Activated T-helper 1 cell treated with anti-CD3 and anti-CD28 coated beads, Interleukin-12 subunit alpha, Interleukin-12 subunit beta, Interleukin-2, Interleukin-4 antibody, amounts not matched to agents 30 ng/mL and 10 ng/mL and 1 ng/mL, durations not matched to agents 14 hours and 24 hours and 36 hours (primary cell): ENCODE measurements at places on chromosomes 5 and 9. TPM values are rescaled to one million over a fixed set of nuclear protein-coding genes. Genes with fewer than 3 reads are reported as not detected.

Gene GLDC
- total RNA-seq, result 1.4 and 1.8 TPM in 2 replicates

Gene IFNA2
- total RNA-seq, result not detected in 2 replicates

Gene GARIN3
- 0.27 and 0.31 TPM in 2 replicates for total RNA-seq

Gene FLT4
- total RNA-seq, result 0.86 and 1.8 TPM in 2 replicates

Gene GZMA
- total RNA-seq, result 88.1 and 93.7 TPM in 2 replicates

- no peak overlapping the region for H3K27ac ChIP-seq
- DNase-seq, result no peak
- no peaks in the 10 kb centered on the region for H3K36me3 ChIP-seq
- no peak overlapping the region for H3K4me3 ChIP-seq
These were observed 204.8 kb upstream of the RASEF start for GRCh38 chr9:83267741-83268140.

DNA sequence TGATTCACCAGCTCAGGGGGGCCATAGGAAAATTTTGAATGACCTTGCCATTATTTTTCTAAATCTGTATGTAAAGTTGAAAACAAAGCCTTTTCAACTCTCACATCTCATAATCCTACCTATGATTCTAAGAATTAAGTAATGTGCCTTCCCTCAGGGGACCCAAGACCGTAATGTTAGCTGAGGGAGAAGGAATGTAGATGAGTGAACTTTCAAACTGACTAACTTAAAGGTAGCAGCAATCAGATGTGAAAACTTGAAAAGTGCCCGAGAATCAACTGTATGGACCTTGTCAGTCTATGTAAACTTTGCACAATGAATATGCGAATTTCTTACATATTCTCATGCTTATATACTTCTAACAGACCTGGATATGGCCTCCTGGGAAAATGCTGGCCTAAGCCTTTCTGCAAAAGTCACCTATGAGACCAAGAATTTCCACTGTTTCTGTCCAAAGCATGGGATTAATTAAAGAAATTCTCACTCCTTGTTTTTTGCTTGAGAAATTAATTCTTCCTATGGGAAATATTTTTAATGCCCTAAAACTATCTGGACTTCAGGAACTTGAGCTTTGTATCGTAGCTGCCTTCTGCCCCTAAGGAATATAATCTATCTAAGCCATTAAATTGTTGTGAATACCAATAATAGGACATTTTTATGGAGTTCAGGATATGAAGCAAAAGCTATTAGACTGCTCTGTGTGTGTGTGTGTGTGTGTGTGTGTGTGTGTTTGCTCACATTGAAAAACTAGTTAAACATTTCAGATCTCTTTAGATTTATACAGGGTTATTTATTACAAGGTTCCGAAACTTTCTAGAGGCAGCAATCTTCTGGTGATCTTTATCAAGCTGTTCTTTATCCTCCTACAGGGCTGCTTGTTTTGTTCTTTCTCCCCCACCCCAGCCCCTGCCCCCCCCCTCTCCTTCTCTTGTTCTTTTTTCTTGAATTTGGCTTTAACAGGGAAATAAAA lies 169.1 kb upstream of the CLINT1 start:
- no peak overlapping the region for H3K4me3 ChIP-seq
- peaks cover 19% of the 10 kb centered on the region for H3K27me3 ChIP-seq
- H3K27ac ChIP-seq, result no peak overlapping the region
- H3K36me3 ChIP-seq, result no peaks in the 10 kb centered on the region
- no peaks in the 10 kb centered on the region for H3K4me1 ChIP-seq
- DNase-seq, result no peak

DNA sequence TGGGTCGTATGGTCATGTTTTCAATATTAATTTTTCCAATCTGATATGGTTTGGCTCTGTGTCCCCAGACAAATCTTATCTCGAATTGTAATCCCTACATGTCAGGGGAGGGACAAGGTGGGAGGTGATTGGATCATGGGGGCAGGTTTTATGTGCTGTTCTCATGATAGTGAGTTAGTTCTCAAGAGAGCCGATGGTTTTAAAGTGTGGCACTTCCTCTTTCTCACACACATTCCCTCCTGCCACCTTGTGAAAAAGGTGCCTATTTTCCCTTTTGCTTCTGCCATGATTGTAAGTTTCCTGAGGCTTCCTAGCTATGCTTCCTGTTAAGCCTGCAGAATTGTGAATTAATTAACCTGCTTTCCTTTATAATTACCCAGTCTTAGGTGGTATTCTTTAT lies 309.1 kb upstream of the GRIN3A start:
- no peak overlapping the region for H3K4me3 ChIP-seq
- no peak overlapping the region for H3K27ac ChIP-seq
- no peaks in the 10 kb centered on the region for H3K27me3 ChIP-seq
- no peaks in the 10 kb centered on the region for H3K4me1 ChIP-seq
- DNase-seq, result no peak
- no peaks in the 10 kb centered on the region for H3K36me3 ChIP-seq

DNA sequence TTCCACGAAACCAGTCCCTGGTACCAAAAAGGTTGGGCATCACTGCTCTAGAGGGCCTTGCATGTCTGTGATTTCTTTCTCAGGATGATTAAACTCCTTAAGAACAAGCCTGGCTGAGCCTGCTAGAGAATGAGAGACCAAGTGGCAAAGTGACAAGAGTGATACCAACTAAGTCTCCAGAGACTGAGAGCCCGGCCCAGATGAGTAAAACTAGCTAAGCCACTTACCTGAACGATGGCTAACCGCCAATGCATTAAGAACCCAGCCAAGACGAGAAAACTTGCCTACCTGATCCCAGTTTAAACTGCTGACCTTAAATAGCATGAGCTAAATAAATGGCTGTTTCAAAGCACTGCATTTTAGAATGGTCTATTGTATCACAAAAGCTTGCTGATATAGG lies 5.6 kb upstream of the CCDC152 start:
- H3K4me3 ChIP-seq, result no peak overlapping the region
- no peak overlapping the region for H3K27ac ChIP-seq
- H3K27me3 ChIP-seq, result peaks cover 15% of the 10 kb centered on the region
- peaks cover 11% of the 10 kb centered on the region for H3K4me1 ChIP-seq
- no peaks in the 10 kb centered on the region for H3K36me3 ChIP-seq

DNA sequence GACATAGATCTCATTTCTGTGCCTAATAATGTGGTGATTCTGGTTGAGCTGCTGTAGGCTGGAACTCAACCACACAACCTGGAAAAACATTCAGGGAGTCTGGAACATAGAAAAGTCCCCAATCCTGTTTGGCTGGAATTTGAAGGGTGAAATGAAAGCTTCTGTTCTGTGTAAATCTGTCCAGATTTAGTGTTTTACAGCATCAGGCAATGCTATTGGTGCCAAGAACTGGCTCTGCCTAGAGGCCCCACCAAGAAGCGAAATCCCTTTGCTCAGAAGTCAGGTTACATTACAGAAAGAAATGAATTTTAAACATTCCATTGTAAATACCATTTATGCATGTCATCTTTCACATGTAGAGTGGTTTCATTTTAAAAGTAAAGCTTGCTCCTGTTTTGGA lies 56.3 kb downstream of the TMEM174 start:
- H3K4me1 ChIP-seq, result peaks cover 11% of the 10 kb centered on the region
- no peak for DNase-seq

DNA sequence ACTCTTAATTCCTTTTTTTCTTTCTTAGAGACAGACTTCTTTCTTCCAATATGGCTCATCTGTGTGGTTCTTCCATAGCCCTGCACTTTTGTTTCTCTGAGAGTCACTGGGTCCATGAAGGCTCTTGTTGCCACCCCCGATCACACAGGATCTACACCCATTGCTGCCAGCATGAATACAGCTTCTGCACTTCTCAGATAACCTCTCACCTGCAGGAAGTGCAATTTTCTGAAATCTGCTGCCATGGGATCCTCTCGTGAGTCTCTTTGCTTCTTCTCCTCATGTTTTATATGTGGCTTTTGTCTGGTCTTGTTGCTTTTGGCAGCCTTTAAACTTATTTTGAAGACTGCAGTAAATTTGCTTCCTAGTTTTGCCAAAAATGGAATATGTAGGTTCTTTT lies 171.2 kb downstream of the TMEM167A start:
- no peak overlapping the region for H3K4me3 ChIP-seq
- no peaks in the 10 kb centered on the region for H3K36me3 ChIP-seq
- H3K27me3 ChIP-seq, result peaks cover 2% of the 10 kb centered on the region
- no peak overlapping the region for H3K27ac ChIP-seq
- no peak for DNase-seq

- H3K4me3 ChIP-seq, result peak overlapping the region; percentile 90
- H3K4me1 ChIP-seq, result peaks cover 17% of the 10 kb centered on the region
- DNase-seq, result no peak
- peaks cover 45% of the 10 kb centered on the region for H3K27me3 ChIP-seq
- no peak overlapping the region for H3K27ac ChIP-seq
These were observed 76.0 kb upstream of the IFNE start for GRCh38 chr9:21558079-21558478.

- H3K4me3 ChIP-seq, result no peak overlapping the region
- DNase-seq, result no peak
- H3K36me3 ChIP-seq, result no peaks in the 10 kb centered on the region
- H3K27ac ChIP-seq, result no peak overlapping the region
These were observed 20.2 kb upstream of the GNPDA1 start for GRCh38 chr5:142032747-142033631.

DNA sequence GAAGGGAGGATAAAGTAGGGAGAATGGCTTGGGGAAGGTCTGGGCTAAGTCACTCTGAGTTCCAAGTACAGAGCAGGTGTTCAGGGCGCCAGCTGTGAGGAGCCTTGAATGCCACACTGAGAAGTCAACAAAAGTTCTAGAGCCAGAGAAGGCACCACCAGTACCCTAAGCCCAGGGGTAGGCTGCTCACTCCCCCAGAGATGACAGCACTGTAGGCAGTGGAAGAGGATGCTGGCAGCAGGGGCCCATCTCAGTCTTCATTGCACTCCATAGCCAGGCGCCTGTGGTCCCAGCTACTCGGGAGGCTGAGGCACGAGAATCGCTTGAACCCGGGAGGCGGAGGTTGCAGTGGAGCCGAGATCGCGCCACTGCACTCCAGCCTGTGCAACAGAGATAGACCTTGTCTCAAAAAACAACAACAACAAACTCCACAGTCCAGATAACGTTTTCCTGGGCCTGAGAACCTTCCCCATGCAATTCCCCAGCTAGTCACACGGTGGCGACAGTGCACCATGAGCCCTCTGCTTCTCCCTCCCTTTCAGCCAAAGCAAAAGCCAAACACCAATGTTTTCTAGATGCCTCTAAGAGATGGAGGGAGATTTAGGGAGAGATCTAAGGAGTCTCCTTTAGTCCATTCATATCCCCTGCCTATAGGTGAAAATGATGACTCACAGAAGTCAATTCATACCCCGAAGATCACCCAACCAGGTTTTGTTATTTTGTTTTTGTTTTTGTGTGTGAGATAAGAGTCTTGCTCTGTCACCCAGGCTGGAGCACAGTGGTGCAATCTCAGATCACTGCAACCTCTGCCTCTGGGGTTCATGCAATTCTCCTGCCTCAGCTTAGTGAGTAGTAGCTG lies 19.8 kb upstream of the NSD1 start:
- no peak overlapping the region for H3K4me3 ChIP-seq
- peaks cover 25% of the 10 kb centered on the region for H3K4me1 ChIP-seq
- peak; percentile 70 for DNase-seq
- peak overlapping the region; percentile 35 for H3K27ac ChIP-seq

DNA sequence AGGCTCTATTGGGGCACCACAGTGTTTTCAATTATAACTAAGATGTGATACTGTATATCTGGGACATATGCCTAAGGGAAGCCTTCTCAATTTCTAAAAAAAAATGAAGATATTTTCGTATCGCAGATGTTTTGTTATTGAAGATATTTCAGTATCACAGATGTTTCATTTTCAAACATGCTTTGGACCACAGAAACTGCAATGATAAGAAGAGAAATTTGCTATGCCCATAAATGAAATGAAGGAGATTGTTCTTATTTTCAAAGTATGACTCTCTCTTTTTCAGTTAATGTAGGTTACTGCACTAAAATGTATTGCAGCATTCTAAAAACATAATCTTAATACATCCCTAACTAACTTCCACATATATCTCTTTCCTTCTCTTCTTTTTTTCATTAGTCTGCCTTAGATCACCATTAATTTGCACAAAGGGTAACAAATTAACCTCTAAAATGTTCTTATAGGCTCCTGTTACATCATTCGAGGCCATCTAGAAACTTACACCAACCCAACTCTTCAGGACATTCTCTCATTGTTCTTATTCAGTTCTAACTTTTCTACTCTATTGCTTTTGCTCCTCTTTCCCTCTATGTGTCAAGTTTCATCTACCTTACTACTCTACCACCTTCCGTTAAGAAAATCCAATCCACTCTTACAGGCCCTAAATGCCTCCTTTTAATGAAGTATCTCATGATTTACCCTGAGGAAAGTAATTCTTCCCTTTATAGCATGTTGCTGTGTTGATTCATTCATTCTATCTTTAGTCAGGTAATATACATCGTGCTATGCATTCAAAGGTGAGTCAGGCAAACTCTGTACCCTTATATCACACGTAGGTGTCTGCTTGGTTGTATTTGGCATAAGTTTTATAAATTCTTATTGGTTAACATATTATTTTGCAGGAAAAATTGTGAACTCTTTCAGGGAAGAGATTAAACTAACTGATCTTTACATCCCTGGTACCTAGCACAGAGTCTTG lies 70.5 kb downstream of the ST8SIA4 start:
- H3K4me3 ChIP-seq, result no peak overlapping the region
- no peaks in the 10 kb centered on the region for H3K27me3 ChIP-seq
- no peak for DNase-seq
- peaks cover 28% of the 10 kb centered on the region for H3K36me3 ChIP-seq

DNA sequence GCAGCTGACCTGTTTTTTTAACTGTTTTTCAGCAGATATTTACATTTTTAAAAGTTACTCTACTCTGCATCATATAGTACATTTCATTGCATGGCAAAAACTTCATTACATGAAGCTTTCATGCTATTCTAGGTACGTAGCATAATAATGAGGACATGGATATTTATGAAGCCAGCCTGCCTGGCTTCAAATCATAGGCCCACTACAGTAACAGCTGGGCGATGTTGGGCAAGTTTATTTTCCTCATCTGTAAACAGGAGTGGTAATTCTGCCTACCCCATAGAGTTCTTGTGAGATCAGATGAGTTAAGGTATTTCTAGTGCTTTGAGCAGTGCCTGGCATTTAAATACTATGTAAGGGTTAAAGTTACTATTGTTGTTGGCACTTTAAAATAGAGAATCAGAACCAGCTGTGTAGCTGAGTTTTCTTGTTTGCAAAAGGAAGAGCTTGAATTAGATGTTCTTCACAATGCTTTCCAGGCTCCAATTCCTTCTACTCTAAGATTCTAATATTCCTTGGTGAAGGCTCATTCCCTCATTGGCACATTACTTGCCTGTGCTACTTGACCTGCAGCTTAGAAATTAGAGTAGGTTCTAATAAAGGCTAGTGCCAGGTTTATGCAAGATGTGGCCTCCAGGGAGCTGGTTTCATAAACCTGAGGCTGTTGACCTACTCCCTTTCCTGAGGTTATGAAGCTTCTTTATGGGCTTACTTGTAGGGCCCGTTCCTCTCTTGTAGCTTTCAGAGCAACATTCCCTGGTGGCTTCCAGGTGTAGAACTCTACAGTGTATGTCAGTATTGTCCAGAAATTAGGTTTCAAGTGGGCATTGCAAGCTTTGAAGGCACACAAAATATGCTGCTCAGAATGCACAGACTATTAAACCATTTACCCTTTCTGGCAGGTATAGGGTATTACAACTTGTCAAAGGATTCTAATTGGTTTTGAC lies 14.5 kb downstream of the ANP32B start:
- no peak for DNase-seq
- H3K27me3 ChIP-seq, result no peaks in the 10 kb centered on the region
- peaks cover 57% of the 10 kb centered on the region for H3K4me1 ChIP-seq
- H3K36me3 ChIP-seq, result peaks cover 47% of the 10 kb centered on the region
- no peak overlapping the region for H3K27ac ChIP-seq
- no peak overlapping the region for H3K4me3 ChIP-seq

- no peaks in the 10 kb centered on the region for H3K4me1 ChIP-seq
- peaks cover 6% of the 10 kb centered on the region for H3K27me3 ChIP-seq
- DNase-seq, result no peak
- H3K36me3 ChIP-seq, result no peaks in the 10 kb centered on the region
- H3K4me3 ChIP-seq, result no peak overlapping the region
These were observed 58.1 kb upstream of the NEURL1B start for GRCh38 chr5:172582940-172583339.
